ENCODE measurements at places on chromosomes 5 and 9.

- no peak for DNase-seq
Observed at GRCh38 chr9:119322184-119322583, 47.1 kb downstream of the BRINP1 start.

- DNase-seq: peak; percentile 70
Observed at GRCh38 chr9:100098046-100098886, 534 bp downstream of the ERP44 start.

- DNase-seq: peak; percentile 99
Observed at GRCh38 chr5:181223058-181223728, at the start of gene TRIM41. Gene TRIM41 (plus strand): TSS chr5:181223281. CDS start chr5:181224000, 719 bp downstream.

DNA sequence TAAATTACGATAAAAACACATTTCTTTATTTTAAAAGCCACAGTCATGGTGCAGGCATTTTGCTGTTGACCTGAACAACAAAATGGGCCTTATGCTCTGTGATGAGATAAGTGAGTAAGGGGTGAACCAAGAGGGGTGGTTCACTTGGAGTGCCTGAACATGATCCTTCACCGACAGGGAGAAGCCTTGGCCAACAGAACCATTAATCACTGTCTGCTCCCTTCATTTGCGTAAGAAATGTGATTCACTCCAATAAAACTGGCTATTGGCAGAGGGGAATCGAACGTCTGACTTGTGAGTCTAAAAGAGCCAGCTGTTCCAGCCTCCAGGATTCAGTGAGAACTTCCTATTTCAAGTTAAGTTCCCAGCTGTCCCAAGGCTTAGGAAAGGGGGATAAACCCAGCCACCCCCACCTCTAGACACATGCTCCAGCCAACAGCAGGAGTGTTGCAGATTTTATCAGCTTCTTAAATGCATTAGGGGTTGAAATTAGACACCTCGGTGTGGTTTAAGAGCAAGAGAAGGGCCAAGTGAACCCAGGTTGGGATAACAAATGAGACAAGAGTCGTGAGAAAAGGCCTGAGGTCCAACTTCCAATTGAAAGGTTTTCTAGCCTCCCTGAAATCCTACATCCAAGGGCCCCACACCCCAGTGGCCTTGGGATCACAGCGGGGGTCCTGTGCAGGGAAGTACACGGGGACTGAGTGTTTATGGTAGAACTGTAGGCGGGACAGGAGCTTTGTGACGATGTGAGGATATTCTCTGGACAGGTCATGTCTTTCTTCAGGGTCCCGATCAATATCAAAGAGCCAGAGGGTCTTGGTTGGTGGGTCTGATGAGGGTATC lies 131.4 kb upstream of the LHFPL2 start:
- no peak for DNase-seq

- peak; percentile 60 for DNase-seq
Observed at GRCh38 chr5:57779383-57780223, 297.0 kb upstream of the ACTBL2 start.

- DNase-seq: no peak
Observed at GRCh38 chr5:118371973-118372831, 616.1 kb downstream of the DTWD2 start.

GRCh38 chr5:123546657-123547056 lies 34.7 kb downstream of the CSNK1G3 start:
- DNase-seq: no peak

DNA sequence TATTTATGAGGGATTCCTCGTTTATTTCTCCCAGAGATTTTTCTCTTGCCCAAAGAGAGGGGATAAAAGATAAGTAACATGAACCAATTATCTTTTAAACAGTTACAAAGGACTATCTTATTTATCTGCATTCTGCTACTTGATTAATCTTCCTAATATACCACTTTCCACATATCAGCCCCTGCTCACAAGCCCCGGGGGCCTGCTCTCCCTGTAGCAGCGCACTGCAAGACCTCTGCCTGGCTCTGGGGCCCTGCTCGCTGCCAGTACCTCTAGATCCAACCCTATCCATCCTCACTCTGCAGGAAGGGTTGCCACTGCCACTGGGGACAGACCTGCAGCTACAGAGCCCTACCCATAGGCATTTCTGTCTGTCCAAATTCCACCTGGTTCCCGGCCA lies 75.3 kb downstream of the MED27 start:
- DNase-seq: no peak

- no peak for DNase-seq
Observed at GRCh38 chr5:34055667-34056066, 12.7 kb upstream of the C1QTNF3 start.

GRCh38 chr9:7984692-7985091 lies 185.1 kb upstream of the DMAC1 start:
- DNase-seq: no peak

GRCh38 chr5:159727167-159727566 lies 189.1 kb upstream of the ADRA1B start:
- DNase-seq: no peak

- DNase-seq: no peak
Observed at GRCh38 chr5:122673343-122673742, 101.5 kb upstream of the SNX2 start.

DNA sequence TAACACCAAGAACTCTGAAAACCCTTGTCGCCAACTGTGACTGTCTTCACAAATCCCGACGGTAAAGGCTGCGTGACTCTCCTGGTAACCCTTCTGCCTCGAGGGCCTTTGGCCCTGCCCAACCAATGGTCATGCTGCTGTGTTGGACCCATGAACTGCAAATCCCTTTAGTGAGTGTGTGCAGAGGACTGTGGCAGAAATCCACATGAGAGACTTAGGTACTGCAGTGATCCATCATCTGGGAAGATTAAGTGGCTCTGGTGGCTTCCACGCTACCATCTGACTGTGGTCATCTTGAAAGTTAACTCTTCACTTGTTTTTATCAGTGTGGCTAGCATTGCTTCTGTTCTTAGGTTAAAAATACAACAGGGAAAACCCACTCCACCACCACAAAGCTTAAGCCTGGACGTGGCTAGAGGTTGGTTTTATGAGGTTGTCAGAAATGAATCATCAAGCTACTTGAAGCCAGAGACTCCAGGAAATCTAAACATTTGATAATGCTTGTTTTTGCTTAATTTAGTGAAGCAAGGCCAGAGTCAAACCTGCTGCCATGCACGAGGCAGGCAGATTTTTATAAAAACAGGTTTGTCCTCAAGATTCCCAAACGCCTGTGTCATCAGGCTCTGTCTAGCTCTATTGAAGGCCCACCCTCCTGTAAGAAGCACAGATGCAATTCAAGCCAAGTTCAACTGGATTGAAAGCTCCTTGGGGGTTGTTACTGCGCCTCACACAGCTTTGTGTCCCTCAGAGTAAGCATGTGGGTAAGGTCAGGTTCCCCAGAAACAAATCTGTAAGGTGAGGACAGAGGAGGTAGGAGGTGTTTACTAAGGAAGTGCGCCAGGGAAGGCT lies 52.7 kb upstream of the ERCC6L2 start:
- no peak for DNase-seq

DNA sequence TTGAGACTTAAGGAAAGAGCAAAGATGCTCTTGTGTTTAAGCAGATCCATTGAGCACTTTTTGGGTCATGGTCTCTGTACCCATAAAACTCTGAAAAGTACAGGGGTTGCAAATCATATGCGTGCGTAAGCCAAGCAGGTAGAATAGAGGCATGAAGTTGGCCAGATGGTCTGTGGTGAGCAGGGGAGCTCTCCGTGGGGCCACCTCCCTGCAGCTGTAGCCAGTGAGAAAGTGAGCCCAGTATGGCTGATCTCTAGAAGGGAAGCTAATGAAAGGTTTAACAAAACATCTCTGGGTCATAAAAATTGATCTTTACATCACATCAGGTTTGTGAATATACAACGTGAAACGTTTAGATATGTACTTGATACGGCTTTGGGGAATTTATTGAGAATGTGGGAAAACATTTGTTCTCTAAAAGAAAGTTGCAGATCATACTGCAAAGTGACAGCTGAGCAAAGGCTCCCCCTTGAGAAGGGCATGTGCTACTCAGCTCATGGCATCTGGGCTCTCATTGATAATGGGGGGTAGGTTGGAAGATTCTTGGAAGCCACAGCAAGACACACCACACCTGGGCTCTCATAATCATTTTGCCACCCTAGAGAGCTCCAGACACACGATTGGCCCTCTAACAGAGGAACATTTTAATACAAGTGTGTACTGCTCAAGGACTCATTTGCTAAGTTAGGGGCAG lies 30.6 kb downstream of the SH3GL2 start:
- DNase-seq: no peak

DNA sequence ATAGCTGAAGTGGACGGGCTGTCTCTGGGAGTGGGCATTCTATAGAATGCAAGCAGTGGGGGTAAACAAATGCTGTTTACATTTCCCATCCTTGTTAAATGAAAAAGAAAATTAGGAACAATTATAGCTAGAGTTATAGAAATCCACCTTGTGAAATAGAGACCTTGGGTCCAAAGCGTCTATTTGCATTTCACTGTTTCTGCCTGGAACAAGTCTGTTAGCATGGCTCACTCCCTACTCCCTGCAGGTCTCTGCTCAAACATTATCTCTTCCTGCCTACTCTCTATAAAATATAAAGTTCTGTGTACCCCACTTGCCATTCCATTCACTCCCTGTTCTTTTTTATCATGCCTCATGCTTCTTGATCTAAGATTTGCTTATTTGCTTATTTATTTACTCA lies 975.7 kb upstream of the WWC1 start:
- DNase-seq: no peak

- no peak for DNase-seq
Observed at GRCh38 chr5:163498886-163499285, 6.5 kb upstream of the MAT2B start.

- no peak for DNase-seq
Observed at GRCh38 chr9:21558615-21559401, 76.7 kb upstream of the IFNE start.

- no peak for DNase-seq
Observed at GRCh38 chr5:176676361-176676824, 29.1 kb downstream of the TSPAN17 start.

DNA sequence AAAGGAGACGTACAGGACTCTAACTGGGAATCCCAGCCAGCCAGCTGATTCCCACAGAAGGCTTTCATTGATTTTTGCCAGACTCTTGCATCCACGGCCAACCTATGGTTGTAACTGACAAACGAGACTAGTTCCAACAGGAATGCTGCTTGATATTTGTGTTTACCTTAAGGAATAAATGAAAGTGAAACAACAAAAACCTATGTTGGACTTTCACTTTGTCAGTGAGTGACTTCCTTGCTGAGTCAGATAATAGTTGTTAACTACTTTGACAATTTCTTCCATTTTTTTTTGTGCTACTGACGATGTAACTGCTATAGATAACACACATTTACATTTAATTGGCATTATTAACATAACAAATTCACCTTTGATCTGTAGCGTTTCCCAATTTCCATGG lies 63.4 kb upstream of the LRRTM2 start:
- DNase-seq: no peak

DNA sequence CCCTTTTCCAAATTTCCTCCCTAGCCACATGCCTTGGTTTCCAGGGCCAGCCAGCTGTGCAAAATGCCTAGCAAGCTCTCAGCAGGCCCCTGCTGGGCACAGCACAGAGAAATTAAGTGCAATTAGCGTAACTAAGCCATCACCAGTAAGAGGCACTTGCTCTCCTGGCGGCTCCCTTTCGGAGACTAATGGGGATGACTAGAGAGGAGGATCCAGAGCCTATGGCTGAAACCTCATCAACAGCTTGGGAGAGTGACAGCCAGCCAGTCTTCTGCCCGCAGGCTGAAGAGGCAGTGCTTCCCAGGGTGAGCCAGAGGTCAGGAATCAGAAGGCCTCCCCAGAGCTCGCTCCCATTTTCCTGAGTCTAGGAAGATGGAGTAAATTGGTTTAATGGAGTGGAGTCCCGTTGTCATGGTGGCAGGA lies 108.4 kb downstream of the KCNIP1 start:
- DNase-seq: no peak

GRCh38 chr5:5523066-5523505 lies 100.6 kb downstream of the ICE1 start:
- no peak for DNase-seq

- no peak for DNase-seq
Observed at GRCh38 chr9:107471552-107471951, 18.0 kb downstream of the KLF4 start.

GRCh38 chr9:123107639-123108285 lies 74.3 kb downstream of the GPR21 start:
- no peak for DNase-seq

DNA sequence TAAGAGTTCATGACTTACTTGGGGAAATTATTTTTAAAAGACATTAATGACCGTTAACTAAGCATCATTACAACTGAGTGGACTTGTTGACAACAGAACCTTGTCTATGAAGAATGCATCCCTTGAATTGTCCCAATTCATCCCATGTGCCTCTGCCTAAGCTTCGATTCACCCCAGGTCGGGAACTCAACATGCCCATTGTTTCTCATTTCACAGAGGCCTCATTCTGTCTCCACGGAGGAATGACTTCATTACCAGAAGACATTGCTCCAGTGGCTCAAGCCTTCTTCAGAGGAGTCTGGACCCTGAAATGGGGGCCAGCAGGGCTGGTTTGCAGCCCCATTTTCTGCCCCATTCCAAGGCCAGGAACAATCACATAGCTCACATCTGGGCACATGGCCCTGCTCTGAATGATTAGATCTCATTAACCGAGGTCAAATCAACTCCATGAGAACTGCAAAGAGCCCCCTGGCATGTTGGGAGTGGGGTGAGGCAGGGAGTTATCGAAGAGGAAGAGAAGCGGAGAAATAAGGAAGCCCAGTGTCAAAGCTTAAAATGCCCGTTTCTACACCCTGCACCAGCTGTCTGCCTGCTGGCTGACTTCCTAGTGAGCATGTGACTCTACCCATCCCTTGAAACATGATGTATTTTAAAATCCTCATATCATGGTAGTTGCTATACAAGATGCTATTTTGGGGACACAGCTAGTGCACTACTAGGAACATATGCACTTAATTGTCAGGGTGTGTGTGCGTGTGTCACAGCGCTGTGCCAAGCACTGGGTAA lies 137.3 kb downstream of the LHFPL2 start:
- no peak for DNase-seq

DNA sequence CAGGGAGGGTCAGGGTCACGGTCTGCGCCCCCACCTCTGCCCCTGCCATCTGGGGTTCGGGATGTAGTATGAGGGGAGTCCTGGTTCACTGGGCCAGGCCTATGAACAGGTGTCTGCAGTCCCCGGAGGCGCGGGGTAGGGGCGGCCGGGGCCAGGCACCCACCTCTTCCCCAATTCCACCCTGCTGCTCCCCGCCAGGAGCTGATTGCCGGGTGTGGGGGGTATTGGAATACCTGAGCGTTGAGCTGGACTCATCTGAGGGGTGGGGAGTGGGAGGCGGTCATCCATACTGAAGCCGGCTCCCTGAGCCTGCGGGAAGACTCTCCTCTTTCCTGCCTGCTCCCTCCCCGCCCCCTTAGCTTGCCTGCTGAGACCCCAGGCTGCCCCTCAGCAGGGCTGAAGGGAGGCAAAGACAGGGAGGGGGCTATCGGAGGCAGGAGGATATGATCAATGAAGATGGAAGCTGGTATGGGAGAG lies 679 bp downstream of the SLC6A7 start:
- no peak for DNase-seq

- no peak for DNase-seq
Observed at GRCh38 chr5:179879690-179880010, 21.0 kb upstream of the MRNIP start.
